Stimulated activated CD8-positive, alpha-beta memory T cell treated with anti-CD3 and anti-CD28 coated beads, Interleukin-4, amount 100 ng/mL, for 4 hours (primary cell): ENCODE measurements at places on chromosomes 7 and 10.

DNA sequence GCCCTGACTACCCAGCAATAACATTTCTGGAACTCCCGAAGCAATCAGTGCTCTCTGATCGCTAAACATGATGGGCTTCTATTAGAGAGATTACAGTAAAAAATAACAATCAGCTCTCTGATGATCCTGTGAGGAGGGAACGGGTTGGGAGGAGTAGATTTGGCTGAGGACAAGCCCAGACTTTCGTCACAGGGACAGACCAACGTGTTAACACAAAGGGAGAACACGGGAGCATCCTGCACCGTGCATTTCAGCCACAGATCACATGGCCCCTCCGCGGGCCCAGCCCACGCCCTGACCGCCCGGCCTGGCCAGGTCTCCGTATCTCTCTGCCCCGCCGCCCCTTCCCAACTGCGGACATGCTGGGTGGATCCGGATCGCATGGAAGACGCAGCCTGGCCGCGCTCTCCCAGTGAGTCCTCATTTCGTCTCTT is 95.0 kb upstream of the AGBL3 start:
- no peak for DNase-seq

DNA sequence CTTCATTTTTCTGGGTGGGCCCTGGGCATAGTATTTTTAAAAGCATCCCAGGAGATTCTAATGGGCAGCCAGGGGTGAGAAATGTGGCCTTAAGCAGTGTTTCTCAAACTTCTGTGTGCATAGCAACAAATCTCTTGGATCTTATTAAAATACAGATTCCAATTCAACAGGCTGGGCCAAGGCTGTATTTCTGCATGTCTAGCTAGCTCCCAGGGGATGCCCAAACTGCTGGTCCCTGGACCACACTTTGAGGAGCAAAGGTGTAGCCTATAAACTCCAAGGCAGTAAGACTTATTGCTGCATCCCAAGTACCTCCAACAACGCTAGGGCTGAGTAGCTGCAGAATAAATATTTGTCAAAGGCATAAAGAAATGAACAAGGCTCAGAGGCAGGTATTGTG is 292.9 kb upstream of the ZMIZ1 start:
- DNase-seq = no peak

DNA sequence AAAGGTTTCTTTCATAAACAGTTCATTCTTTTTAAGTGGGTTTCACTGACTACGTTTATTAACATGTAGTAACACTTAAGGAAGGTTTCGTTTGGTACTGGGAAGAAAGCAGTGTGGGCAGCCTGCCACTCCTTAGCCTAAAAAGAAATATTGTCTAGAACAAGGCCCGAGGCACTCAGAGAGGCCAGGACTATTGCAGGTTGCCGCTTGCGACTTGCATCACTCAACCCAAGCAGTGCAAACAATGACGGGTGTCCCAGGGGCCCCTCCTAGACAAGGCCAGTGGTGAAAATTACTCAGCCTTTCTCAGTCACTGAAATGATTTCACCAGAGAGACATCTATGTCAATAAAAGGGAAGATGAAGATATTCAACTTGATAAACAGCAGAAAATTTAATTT is 243.9 kb downstream of the SNX13 start:
- DNase-seq = no peak

DNA sequence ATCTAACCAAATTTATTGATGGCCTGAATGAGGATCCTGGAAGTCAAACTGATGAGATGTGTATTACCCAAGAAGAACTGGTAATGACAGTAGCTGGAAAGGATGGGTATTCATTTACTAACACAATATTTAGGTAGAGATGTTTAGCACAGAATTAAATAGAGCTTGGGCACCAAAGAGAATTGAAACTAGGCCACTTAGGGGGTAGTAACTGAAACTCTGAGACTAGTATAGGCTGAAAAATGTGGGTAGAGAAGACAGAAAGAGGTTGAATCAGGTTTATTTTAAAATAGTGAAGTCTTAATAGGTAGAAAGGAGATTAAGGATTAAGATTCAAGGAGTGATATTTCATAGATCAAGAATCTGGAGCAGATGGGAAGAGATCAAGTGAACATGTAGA is 155.8 kb downstream of the MLLT10 start:
- no peak for DNase-seq

DNA sequence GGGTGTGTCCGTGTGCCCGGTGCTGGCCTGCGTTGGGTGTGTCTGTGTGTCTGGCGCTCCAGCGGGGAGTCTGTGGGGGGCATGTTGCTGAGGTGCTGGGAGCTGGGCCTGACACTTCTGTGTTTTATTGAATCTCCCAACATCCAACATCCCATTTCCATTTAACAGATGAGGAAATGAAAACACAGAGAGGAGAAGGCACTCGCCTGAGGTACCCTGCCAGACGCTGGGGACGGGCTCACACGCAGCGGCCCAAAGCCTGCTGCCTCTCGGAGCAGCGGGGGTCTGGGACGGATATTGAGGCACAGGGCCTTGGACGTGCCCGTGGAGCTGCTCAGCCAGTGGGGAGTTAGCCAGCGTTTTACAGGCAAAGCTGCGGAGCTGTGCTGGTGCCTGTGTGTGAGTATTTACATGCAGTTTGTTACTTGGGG is 133.9 kb downstream of the DNAJB6 start:
- no peak for DNase-seq

GRCh38 chr7:97116308-97116707 is 1.2 kb upstream of the SDHAF3 start:
- DNase-seq = no peak

DNA sequence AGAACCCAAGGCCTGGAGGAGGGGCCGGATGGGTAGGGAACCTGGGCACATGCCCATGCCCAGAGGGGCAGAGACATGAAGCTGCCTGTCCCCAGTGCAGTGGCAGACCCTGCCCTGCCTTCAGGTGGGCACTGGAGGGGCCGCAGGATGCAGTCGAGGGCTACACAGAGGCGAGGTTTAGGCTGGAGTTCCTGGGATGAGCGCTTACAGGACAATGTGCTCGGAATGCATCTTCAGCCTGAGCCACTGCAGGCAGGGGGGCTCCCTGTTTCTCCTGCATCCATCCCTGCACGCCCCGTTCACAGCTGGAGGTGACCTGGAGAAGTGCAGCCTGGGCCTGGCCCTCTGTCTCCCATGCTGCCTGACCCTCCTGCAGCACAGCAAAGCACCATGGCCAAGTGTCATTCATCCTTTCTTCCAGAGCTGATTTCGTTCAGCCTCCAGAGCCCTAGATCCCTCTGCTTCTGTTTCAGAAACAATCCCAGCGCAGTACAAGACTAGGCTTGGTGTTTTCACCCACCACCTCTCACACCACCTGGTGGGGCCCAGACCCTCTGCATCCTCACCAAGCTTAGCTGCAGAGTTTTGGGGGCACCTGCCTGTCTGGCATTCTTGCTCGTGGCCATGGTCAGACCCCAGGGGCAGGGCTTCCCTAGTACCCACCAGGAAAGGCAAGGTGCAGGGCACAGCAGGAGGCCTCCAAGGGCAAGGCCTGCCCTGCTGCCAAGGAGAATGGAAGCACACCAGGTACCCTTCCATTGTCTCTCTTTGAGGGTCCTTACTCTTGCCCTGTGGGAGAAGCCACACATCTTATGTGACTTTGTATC is 311.9 kb downstream of the TCERG1L start:
- DNase-seq = no peak

GRCh38 chr7:105267244-105267643 is 121.5 kb downstream of the SRPK2 start:
- DNase-seq = no peak

- no peak for DNase-seq
These were observed 278.4 kb downstream of the ANKRD30A start for GRCh38 chr10:37403776-37404175.

GRCh38 chr10:78148961-78149612 is 115.4 kb downstream of the RPS24 start:
- no peak for DNase-seq

- DNase-seq = no peak
These were observed 280.9 kb upstream of the LYZL1 start for GRCh38 chr10:29007748-29008610.

GRCh38 chr10:77553966-77554365 is 83.6 kb downstream of the KCNMA1 start:
- no peak for DNase-seq

DNA sequence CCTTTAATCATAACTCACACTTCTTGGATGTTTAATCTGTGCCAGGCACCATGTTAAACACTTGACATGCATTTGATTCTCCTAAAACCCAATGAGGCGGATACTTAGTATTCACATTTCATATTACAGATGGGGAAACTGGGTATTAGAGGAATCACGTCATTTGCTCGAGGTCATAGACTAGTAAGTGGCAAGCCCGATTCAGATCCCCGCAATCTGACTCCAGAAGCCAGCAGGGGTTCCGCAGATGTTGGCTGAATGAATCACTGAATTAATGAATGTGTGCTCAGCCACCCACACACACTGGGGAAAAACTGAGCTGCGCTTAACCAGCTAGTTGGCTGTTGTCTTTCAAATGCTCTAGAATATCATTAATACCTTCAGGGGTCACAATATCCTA is 22.5 kb upstream of the ENO4 start:
- no peak for DNase-seq

DNA sequence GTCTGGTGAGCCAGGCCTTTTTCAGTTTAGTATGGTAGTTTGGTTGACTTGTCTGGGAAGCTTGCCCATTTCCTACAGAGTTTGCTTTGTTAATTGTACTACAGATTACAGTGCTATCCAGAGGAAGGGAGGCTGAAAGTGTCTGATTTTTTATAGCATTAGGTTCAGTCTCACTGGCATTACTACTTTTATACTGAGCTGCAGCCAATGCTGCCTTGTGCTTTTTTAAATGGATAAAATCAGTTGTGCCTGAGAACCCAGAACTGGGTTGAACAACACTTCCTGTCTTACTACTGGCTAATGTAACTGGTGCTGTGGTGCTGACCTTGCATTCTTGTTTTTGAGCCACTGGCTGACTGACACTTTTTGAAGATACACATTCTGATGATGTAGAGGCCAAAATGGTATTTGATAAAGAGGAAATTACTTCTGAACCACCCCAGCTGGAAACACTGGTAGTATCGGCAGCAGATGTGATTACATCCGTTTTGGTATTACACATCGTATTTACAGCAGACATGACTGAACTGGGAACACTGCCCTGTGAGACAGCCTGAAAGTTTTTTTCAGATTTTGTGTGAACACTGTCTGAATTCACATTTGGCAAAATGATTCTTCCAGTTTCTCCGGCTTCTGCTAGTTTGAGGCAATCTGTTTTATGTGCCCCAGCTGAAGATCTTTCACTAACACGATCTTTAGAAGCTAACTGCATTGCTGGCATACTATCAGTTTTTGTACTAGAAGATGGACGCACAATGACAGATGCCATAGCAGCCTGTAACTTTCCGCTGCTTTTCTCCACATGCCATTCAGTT is 74.1 kb downstream of the NRBF2 start:
- no peak for DNase-seq

- no peak for DNase-seq
These were observed 213.7 kb upstream of the KMT2E start for GRCh38 chr7:104800307-104800706.

GRCh38 chr10:27100813-27101347 is 586 bp upstream of the ANKRD26 start:
- no peak for DNase-seq

DNA sequence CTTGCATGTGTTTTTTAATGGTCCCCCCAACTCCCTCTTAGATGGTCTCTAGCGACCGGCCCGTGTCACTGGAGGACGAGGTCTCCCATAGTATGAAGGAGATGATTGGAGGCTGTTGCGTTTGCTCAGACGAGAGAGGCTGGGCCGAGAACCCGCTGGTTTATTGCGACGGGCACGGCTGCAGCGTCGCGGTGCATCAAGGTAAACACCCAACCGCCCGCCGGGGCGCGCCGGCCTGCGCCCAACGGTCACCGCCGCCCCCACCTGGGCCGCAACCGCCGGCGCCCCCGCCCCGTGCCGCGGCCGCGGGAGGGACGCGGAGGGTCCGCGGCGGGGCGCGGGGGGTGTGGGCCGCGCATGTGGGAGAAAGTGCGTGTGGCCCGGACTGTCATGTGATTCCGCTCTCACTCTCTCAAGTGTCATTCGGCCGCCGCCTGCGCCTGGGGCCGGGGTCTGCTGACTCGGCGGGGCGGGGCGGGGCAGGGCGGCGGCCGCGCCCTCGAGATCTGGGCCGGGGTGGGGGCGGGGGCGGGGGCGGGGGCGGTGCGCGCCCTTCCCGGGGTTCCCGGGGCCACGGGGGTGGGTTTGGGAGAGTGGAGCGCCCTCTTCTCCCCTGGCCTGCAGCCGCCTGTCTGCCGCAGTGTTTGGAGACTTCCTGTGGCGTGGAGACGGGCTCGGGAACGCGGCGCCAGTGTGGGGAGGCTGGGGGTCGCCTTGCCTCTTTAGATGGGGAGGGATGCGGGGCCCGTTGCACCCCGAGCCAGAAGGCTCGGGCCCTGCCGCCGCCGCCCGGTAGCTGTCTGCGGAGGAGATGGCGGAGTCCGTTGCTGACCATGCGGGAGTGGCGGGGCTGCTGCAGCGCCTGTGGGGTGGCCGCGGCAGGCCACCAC is 817 bp downstream of the MLLT10 start:
- DNase-seq = no peak
